MG63 (cell line): ENCODE measurements at places on chromosomes 5 and 9. TPM values are rescaled to one million over a fixed set of nuclear protein-coding genes. Genes with fewer than 3 reads are reported as not detected.

Gene BHMT
- not detected in 2 replicates for total RNA-seq

DNA sequence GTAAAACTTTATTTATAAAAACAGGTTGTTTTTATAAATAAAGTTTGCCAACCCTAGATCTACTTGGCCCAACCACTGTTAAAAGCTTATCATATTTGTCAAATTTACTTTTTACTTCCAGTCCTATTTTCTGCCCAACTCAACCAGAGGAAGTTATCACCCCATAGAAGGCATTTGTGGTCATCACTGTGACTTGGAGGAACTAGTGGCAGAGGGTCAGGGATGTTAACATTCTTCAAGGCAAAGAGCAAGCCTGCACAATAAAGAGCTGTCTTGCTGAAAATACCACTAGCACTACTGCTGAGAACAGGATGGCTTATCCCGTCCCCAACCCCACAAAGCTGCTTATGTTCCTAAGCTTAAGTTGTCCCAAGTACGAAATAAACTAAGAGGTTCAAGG, 22.3 kb downstream of the TTC33 start:
- DNase-seq: no peak

- peak; percentile 12 for DNase-seq
These were observed 42.1 kb downstream of the FAF2 start for GRCh38 chr5:176490301-176490700.

DNA sequence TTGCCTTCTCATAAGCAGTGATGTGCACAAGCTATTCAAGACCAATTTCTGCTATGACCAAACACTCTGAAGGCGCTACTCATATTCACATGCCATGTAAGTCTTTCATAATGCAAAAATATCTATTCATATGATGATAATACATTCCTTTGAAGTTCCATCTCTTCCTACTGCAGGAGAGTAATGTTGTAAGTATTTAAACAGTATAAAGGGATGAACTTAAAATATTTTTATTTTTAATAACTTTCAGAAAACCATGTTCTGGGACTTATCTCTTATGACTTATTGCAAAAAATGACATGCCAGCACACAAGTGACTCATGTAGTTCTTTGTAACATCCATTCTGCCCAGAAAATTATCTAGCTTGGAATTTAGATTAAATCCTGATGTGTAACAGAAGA, 376.4 kb downstream of the KCTD16 start:
- no peak for DNase-seq

Gene HRH2
- not detected in 2 replicates for total RNA-seq

GRCh38 chr5:107682533-107682932, 11.8 kb upstream of the EFNA5 start:
- DNase-seq: no peak
